ENCODE measurements at places on chromosomes 1 and 21.

- ATAC-seq: no peak
Observed at GRCh38 chr1:86382878-86383277, 13.2 kb downstream of the ODF2L start.

- no peak for ATAC-seq
Observed at GRCh38 chr21:29626801-29627470, 312.9 kb downstream of the GRIK1 start.

DNA sequence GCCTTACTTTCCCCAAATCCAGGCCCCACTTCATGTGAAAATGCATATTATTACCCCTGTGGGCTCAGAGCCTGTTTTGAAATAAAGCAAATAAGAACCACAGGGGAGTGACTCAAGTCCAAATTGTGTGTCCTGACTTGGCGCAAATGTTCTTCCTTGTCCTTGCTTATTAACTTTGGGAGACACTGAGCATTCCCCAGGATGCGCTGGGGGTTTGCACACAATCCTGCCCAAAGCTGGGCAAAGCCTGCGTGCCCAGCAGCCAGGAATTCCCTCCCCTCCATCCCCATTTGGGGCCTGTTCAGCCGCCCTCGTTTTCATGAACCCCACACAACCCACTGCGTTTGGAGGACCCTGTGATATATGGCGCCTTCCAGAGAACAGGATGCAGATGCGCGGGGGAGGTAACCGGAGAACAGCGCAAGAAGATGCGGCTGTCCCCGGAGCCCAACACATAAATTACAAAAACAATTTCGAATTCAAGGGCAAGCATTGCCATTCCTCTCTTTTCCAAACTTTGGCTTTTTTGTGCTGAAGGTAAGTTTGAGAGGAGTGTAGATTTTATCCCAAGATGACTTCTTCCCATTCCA is 42.4 kb upstream of the CLDN14 start:
- no peak for ATAC-seq

GRCh38 chr1:162230096-162230495 is 146.6 kb downstream of the SPATA46 start:
- ATAC-seq: peak; percentile 63

- no peak for ATAC-seq
Observed at GRCh38 chr1:150476754-150477153, 10.5 kb upstream of the TARS2 start.

DNA sequence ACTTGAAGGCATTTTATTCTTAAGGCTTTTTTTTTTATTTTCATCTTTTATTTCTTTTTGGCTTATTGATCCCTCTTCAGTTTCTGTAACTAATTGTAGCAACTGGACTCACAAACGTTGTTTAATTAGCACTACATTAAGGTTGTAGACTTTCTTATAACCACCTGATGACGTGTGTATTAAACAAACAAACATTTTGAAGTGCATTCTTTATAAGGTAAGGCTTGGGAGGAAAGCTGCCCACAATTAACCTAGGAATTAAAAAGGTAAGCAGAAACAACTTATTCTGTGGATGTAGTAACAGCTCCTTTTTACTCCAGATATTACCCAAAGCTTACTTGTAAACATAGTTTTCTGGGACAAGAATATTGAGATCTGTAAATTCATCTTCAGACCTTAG is 55.0 kb downstream of the CAMSAP2 start:
- no peak for ATAC-seq

GRCh38 chr1:155255243-155256007 is at the start of gene ENTREP3:
Gene ENTREP3, minus strand, starts transcription at chr1:155255483. Its CDS starts 606 bp downstream, at chr1:155254877.
- ATAC-seq: peak; percentile 68

DNA sequence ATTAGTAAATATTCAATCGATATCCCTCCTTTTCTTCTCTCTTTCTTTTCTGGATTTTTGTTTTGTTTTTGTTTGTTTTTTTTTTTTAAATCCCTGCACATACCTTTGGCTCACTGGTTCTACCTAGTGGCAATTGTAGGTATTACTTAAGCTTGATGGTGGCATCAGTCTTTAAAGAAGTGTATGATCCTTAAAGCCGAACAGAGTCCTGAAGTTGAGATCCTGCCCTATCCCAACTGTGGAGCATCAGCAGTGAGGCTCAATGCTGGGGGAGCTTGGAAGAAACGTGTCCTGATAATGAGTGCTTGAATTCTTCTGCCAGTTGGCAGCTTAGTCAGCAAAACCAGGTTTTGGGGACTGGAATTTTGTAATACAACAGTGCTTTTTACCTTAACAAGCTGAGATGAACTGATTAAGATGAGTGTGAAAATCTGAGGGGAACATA is 60.8 kb downstream of the FASLG start:
- ATAC-seq: peak; percentile 71

GRCh38 chr1:59317780-59318179 is 20.9 kb downstream of the FGGY start:
- ATAC-seq: no peak

DNA sequence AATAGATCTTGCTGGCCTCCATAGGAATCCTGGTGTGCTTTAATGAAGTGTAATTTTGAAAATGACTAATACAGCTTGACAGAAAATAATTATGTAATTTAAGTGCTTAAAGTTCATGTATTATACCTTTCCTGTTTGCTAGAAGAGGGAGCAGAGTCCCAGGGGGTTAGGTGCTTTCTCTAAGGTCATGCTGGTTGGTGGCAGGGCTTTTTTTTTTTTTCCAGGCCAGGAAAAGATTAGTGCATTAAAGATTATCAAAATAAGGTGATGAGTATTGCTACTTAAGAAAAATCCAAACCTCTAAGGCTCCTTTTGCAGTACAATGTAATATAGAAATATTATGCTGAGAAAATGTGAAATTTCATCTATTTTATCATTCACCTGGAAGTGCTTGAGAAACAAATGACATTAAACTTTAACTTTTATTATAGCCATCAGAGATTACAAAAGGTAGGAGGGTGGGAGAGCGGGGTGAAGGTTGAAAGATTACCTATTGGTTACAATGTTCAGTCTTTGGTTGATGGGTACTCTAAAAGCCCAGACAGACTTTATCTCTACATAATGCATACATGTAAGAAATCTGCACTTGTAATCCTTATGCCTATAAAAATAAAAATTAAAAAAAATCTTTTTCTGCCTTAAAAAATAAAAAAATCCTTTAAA is 110.8 kb downstream of the RABGAP1L start:
- ATAC-seq: no peak

- no peak for ATAC-seq
Observed at GRCh38 chr1:156337052-156337887, 822 bp downstream of the CCT3 start.

DNA sequence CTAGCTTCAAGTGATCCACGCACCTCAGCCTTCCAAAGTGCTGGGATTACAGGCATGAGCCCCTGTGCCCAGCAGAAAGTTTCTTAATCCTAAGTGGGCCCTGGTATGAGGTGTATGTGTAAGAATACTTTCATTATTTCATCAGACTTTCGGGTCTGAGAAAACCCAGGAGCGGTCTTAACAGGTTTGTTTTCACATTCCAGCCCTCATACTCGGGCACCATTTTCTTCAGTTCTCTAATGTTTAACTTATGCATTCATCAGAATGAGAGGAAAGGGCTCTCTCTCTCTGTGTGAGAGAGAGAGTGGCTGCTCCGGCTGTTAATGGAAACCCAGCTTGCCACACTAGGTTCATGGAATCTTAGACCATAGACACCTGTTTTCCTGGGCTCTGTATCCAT is 4.2 kb upstream of the PADI1 start:
- no peak for ATAC-seq

GRCh38 chr1:192758492-192758891 is 50.3 kb upstream of the RGS2 start:
- no peak for ATAC-seq

DNA sequence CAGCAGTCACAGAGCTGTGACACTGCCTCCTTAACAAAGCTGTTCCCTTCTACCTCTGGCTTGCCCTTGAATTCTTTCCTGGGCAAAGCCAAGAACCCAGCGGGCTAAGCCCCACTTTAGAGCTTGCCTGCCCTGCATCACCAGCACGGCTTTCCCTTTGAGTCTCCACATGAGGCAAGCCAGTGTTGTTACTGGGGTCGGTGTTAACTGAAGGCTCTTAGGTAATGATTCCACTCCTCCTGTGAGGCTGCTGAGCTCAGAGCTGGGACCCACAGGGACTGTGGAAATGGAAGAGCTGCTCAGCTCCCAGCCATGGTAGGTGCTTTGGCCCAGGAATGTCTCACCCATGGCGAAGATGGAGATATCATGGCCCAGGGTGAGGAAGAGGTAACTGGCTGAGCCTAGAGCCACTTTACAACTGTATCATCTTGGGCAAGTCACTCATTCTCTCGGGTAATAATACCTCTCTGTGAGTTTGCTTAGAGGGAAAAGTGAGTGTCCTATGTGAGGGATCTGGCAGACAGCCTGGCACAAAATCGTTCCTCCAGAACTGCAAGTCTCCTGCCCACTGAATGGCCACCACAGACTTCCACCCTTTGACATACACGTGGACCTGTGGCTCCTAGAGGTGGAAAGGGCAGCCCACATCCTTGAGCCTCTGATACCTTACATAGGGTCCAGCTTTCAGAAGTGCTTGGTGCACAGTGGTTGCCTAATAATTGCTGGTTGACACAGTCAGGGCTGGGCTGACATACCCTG is 654.1 kb downstream of the PTPRU start:
- ATAC-seq: no peak

- ATAC-seq: peak; percentile 10
Observed at GRCh38 chr21:36079010-36079649, 9.3 kb downstream of the CBR1 start.

DNA sequence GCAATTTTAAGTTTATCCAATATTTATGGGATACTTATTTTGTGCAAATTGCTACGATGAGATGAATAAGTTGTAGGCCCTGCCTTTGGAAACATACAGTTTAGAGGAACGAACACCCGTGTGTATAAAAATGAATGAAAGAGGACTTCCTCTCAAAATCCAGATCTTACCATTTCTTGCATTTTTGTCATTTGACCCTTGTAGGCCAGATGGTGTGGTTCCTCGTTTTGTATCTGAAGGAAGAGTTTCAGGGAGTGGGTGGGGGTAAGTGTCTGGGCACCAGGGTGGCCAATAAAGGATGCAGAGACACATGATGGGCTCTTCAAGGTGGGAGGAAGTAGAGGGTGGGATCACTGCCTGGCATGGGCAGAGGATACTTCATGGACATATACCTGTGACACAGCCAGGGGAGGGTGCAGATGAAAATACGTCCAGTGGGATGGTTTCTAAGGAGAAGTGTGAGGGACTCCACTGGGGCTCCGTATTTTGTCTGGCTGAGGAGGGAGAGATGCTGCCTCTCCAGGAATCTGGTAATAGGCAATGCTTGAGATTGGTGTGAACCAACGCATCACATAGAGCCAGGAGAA is 14.4 kb downstream of the MAPKAPK2 start:
- no peak for ATAC-seq

- no peak for ATAC-seq
Observed at GRCh38 chr1:155006601-155007101, 4.0 kb downstream of the ZBTB7B start.

GRCh38 chr1:157773493-157774350 is 3.2 kb downstream of the FCRL2 start:
- peak; percentile 48 for ATAC-seq

DNA sequence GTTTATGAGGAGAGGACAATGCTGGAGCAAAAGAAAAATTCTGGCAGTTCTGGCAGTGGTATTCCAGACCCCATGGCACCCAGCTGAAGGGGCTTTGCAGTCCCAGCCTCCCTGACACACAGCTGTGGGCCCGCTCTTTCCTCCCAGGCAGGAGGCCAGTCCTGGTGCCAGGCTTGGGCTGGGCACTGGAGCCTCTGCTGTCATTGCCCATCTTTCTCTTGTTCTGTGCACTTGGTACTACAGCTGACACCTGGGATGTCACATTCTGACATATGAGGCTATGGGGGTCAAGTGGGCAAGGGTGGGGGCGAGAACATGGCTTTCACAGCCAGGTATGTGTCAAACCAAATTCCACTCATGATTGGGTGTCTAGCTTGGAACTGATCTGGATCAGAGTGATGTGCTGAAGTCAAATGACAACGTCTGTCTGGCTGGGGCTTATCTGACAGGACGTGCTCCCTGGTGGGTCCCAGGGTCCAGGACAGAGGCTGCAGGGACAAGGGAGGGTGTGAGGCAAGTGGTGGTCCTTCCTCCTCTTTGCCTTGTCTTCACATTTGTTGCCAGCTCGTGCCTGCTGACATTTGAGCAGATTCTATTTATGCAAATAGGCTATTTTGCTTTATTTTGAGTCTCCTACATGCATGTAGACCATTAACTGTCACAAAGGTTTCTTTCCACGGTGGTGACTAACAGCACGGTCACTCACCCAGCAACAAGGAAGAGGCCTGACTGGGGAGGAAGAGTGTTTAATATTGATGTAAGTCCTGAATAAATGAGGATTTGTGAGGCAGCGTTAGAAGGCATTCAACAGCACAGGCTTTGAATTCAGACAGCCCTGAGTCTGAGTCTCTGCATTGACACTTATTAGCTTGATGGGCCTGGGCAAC is 336.3 kb downstream of the PBX1 start:
- ATAC-seq: peak; percentile 17

DNA sequence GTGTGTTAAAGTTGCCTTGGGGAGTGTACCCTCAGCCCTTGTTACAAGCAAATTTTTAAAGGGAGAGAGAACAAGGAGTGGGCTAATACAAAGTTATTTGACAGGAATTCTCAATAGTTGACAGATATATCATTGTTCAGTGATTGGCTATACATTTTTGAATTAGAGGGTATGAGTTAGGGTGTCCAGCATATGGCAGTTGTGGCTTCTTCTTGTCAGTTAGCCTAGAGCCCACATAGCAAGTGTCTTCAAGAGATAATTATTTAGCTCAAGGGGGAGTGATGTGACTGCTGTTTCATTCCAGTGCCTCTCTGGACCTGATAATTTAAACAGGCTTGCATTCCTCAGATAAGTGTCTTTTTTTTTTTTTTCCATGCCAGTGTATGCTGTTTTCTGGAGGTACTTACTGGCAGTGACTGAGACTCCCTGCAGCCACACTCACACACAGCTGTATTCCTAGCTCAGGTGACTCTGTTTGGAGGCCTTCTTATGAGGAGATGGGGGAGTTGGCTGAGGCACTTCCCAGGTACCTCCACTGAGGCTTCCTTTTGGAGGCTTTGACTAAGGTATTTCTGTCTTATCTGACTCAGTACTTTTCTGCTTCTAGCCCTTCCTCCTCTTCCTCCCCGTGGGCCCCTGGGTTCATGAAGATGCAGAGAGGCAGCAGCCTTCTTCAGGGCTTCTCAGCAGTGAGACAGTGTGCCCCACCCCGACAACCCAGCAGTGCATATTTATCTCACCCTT is 32.3 kb downstream of the IVNS1ABP start:
- no peak for ATAC-seq

DNA sequence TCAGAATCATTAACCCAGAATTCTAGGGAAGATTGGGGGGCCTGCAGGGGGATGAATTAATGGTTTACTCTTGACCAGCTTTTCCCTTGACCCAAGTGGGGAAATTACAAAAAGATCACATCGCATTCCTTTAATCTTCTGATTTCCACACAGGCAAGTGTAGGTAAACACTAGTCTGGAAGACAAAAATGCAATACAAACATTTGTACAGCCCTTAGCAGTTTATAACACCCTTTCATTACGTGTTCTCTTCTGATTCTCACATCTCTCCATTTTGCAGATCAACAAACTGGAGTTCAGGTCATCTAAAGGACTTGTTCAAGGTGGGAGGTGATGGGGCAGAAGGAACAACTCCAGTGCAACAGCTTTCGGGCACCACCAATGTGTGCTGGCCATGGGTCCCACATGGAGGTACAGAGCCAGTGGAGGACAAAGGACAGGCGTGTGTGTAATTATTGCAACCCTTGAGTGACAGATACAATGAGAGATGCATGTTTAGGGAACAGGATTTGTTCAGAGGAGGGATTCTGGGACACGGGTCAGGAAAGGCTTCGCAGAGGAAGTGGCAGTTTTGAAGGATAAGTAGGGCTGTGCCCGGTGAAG is 20.4 kb downstream of the ATF3 start:
- ATAC-seq: no peak

- no peak for ATAC-seq
Observed at GRCh38 chr1:164087906-164088453, 471.0 kb upstream of the PBX1 start.

- ATAC-seq: peak; percentile 63
Observed at GRCh38 chr1:202210385-202210784, 16.8 kb downstream of the LGR6 start.

Measured in esophagus mucosa (tissue), 1 donor.